ENCODE measurements at places on chromosomes 7 and 10.

DNA sequence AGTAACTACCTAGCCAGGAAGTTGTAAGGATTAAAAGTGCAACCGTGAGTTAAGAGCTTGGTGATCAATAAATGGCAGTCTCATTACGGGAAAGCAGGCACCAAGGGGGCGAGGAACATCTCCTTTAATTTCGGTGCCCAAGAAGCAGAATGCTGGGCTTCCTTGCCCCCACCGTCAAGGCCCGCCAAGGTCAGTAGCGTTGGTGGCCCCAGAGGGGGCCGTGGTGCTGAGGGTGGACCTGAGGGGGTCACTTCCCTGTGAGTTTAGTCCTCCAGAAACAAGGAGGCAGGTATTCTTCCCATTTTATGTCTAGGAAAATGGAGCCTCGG lies 408 bp upstream of the MINDY4 start:
- no peak for DNase-seq

DNA sequence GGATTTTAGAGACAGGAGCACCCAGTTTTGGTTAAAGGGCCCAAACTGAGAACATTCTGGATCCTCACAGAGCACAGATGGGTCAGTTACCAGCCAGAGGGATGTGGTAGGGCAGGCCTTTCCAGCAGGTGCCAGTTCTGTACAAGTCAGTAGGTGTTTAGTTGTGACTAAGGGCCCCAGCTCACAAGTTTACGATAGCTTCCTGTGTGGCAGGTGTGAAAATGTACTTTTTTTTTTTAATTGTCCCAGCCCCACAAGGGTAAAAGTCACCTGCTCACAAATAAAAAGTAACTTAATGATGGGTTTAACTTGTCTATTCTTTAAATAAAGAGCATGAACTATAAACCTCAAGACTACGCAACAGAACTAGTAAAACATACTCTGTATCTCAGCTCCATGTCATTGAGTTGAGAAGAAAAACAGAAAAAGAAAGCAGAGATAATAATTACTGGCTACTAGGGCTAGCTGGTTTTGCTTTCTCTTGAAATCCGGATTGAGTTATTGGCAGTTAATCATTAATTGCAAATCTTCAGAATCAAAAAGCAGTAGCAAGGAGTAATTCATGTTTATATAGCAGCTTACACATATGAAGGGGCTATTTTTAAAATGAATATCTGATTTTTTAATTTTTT lies 15.4 kb downstream of the NFE2L3 start:
- DNase-seq: no peak

DNA sequence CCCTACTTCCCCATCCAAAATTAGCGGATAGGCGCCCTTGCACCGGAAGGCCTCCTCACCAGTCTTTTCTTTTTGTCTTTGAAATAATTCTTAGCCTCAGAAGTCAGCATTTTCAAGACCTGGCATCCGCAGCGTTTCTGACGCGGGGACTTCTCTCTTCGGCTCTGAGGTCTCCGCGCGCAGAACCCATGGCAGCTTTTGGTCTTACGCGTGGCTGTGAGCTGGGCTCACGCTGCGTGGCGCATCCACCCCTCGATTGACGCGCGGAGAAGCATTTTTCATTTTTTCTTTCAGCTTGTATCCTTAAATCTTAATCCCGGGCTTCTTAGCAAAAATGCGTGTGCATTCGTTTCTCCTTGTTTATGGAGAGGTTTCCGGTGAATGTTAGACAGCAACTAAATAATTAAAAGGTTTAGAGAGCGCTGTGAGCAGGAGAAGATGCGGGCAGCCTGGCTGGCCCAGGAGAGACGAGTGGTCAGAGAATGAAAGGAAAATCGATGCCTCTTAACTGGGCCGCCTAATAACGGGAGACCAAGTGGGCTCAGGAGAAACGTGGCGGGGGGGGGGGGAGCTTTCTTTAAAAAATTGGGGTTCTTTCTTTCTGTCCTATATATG lies 2.0 kb upstream of the GATA3 start:
- no peak for DNase-seq

DNA sequence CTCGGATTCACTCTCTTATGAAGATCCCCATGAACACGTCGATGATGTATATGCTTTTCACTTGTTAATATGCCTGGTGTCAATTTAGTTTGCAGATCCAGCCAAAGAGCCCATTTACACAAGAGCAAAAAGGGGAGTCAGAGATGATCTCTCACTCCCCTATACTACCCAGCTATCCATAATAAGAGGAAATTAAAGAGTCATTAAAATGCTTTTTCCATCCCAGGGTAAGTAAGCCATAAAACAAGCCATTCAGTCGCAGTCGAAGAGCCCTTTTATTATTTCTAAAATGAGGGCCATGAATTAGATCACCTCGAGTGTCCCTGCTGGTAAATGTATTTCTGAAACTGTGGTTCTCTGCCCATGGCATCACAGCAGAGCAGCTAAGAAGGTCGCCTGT lies 41.2 kb downstream of the CHCHD3 start:
- no peak for DNase-seq

DNA sequence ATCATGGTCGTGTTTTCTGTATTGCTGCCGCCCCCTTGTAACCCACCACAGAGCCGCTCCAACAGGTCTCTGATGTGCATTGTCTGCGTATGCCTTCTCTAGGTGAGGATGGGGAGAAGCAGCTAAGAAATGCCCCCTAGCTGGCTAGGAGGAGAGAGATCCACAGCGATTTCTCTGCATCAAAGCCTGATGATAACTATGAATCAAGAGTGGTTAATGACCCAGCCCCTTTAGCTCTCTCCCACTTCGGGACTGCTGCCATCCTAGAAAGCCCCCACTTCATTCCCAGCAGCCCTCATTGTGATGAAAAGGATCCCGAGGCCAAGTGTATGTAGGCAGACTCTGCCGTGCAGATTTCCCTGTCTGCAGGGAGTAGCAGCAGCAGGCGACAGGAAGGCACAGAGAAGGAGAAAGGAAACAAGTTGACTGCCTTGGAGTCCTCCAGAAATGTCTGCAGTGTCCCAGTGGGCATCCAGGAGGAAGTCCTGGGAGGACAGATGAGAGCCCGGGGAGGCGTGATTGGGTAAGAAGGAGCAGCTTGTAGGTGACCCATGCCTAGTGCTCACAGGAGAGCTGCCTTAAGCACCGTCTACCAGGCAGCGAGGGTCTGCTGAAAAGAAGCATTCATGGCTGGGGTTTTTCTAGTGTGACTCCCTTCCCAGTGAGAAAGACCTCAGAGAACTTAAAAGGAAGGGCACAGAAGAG lies 2.9 kb downstream of the PLXNA4 start:
- no peak for DNase-seq

GRCh38 chr10:129756912-129757901 lies 206.9 kb downstream of the EBF3 start:
- DNase-seq: no peak

GRCh38 chr7:85695533-85695932 lies 508.7 kb upstream of the SEMA3D start:
- DNase-seq: no peak

- no peak for DNase-seq
Measured at GRCh38 chr7:126185959-126186580, 1066.7 kb downstream of the GRM8 start.

DNA sequence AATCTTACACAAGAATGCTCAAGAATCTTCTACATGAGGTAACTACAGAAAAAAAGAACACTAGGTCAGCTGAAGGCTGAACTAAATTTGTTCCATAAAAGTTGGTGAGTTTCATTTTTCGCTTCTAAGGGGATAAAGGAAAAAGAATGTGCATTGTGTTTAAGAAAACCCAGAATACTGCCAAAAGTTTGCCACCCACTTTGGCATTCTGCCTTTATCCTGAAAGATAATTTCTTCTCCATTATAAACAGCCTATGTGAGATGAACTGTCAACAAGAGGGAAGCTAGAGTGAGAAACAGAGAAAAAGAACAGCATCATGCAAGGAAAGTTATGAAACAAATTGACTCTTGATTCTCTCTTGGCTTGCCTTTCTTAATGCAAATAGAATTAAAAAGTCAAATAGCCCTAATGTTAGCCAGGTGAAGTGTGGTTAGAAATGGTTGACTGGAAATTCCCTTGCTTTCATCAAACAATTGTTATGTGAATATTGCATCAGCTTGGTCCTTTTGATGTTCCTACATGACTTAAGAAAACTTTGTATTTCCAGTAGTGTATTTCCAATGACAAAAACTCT lies 25.8 kb downstream of the STEAP1 start:
- DNase-seq: no peak

DNA sequence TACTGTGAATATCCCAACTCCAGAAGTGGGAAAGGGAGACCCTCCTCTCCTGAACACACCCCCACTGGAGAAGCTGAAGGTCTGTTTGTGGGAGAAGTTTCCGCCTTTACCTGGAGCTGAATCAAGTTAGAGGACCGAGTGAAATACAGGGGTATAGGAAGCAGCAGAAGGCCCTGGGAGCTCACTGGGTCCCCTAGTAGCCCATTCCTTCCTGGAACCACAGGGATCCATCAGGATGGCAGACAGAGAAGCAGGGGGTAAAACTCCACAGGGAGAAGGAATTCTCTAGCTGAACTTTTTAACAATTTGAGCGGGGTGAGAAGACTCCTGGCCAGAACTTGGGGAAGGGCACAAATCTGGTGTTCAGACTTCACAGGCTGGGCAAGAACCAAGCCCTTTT lies 275.8 kb downstream of the GRID1 start:
- no peak for DNase-seq

GRCh38 chr10:43036481-43037428 lies 40.1 kb upstream of the RET start:
- DNase-seq: no peak

- no peak for DNase-seq
Measured at GRCh38 chr10:47444047-47444446, 39.9 kb downstream of the ANXA8 start.

- DNase-seq: no peak
Measured at GRCh38 chr7:83524277-83525075, 124.5 kb downstream of the SEMA3E start.

DNA sequence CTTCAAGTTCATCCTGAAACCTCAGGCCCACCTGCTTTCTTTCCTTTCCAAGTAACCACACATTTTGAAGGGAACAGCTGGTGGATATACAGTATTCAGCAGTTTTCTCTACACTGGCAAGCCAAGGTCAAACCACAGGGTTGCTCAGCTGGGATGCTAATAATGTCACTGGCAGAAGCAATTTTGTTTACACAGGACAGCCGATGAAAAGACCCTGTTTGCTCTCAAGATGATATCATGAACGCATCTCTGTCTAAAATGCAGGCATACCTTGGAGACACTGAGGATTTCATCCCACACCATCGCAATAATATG lies 186.2 kb downstream of the USP6NL start:
- no peak for DNase-seq

DNA sequence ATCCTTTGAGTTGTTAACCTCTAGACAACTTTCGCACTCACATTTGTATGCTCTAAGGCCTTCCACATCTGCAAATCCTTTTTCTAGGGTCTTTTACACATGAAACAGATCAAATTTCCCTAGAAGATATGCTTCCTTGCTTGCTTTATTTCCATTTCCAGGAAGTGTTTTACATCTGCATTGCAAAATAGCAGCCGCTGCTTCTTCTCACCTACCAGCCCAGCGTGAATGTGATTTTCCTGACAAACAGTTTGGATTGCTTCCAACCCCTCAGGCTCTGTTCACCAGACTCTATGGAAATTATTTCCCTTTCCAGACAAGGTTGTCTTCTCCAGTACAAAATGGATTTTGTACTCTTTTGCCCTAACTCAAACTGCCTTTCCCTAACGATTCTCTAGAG lies 50.9 kb upstream of the PAPSS2 start:
- DNase-seq: no peak

- DNase-seq: no peak
Measured at GRCh38 chr10:105986912-105987635, 1177.4 kb downstream of the SORCS1 start.

- no peak for DNase-seq
Measured at GRCh38 chr7:130695840-130696239, 9.5 kb upstream of the TSGA13 start.

- DNase-seq: no peak
Measured at GRCh38 chr7:33849971-33850559, 55.3 kb upstream of the BMPER start.

- no peak for DNase-seq
Measured at GRCh38 chr7:111256391-111256790, 165.5 kb downstream of the LRRN3 start.

DNA sequence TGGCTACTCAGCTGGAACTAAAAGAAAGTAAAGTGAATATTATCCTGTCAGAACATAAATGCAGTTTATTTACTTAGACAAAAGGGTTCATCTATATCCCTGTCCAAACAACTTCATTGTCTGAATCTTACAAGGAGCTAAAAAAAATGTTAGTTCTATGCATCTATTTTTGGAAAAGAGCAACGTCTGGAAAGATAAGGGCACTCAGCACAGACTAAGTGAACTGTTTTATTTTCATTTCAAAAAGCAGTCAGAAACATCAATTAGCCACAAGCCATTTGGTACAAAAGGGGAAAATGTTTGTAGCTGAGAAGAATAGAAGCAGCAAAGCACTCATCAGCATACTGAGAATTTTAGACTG lies 245.5 kb downstream of the FOXP2 start:
- no peak for DNase-seq

GRCh38 chr7:3089493-3089892 lies 45.8 kb upstream of the CARD11 start:
- DNase-seq: no peak

DNA sequence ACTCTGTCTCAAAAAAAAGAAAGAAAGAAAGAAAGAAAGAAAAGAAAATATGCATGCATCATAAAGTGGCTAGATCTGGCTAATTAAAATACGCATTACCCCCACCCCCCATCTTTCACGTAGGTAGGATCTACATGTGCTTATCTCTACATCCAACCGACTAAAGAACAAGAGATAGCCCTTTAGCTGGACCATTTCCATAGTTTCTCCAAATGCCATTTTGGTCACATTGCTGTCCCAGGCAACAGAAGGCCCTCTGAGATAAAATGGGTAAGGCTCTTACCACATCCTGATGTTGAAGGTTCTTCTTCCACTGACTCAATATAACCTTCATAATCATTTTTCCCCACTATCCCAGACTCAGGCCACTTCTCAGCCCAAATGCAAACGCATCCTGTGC lies 31.5 kb downstream of the PIK3AP1 start:
- DNase-seq: no peak

- DNase-seq: no peak
Measured at GRCh38 chr7:139727151-139727705, 50.6 kb downstream of the HIPK2 start.

- DNase-seq: no peak
Measured at GRCh38 chr7:145850636-145851035, 266.0 kb upstream of the CNTNAP2 start.

DNA sequence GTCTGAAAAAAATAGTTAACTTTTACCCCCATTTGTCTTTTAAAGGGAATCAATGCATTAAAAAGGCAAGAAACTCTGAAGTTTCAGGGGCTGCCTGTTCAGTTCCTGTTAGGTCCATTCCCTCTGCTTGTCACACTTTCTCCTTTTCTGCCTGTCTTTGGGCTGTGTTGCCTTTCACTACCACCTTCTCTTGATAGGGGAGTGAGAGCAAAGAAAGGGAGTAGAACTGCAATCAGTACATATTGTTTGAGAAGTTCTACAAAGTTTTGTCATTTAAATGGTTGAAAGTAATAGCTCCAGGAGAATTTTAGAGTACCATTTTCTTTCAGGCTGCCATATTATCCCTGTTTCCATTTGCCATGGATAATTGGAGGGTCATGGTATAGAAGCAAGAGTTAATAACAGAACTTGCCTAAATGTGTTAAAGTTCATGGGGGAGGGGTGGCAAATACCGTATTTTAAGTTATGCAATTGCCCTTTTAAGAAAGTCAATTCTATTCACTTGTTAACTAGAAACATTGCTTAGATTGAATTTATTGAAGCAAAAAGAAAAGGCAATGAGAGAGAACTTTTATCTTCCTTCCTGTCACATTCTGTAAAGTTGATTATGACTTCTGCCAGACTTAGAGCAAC lies 38.6 kb downstream of the MPLKIP start:
- DNase-seq: no peak

- DNase-seq: no peak
Measured at GRCh38 chr10:123501148-123501547, 165.0 kb upstream of the GPR26 start.
